Activated CD4-positive, alpha-beta T cell treated with anti-CD3 and anti-CD28 coated beads for 4 hours (primary cell): ENCODE measurements at places on chromosomes 6 and 20.

- DNase-seq: peak; percentile 26
These were observed 2.0 kb downstream of the SPAG4 start for GRCh38 chr20:35617397-35618262.

DNA sequence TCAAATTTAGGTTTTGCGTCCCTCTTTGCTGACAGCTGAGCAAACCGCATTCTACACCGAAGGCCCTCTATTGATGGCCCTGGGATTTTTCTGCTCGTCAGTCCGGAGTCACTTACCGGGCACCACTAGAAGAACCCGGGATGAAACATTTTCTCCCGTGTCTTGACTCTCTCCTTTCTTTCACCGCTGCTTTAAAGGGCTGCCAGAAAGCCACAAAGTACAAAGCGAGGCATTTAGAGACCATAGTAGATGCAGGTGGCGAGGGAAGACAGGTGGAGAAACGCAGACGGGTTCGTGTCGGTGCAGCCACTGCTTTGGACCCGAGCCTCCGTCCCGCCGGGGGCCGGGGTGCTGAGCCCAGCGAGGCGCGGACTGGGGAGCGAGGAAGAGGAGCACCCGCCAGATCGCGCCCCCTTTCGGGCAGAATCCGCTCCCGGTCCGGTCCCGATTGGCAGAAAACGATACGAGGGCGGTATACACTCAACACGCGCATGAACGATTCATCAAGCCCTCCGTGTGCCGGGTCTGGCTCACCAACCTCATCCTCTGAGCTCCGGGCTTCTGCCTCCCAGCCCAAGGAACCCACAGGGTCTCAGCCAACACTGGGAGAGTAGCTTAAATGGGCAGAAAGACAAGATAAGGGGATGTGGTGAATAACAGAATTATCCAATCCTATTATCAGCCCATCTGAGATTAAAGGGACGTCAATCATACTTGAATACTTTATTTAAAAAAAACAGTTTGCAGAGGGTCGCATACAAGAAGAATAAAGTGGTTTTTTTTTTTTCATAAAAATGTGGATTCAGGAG is 84.9 kb downstream of the TRIM27 start:
- peak; percentile 85 for DNase-seq

DNA sequence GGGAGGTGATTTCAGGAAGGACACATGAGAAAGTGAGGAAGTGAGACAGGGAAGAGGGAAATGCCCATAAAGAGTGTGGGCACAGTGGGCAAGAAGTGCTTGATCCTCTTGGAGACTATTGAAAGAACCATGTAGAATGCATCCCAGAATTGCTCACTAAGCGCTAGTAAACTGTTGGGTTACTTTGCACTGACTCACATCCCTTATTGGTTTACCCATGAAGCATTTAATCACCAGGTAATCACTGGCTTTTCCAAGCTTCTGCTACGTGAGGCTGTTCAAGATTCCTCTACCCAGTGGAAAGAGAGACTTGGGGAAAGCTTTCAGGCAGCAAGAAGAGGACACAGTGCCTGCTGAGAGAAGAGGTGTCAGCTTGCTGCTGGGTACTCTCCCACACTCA is 410.0 kb upstream of the JAG1 start:
- no peak for DNase-seq

DNA sequence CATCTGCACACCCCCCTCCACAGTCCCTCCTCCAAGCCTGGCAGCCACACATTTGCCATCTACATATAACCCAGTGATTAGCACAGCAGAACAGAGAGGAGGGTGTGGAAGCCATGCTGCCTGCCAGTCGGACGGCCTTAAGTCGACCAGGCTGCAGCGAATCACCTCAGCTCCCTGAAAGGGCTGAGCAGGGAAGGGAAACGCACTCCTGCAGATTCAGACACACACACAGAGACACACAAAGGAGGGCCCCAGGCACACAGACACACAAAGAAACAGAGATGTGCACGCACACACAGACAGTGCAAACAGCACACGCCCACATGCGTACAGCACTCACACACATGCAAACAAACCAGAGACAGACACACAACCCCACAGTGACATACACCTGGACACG is 11.2 kb upstream of the SIRPA start:
- DNase-seq: no peak

GRCh38 chr6:6661684-6662083 is 73.2 kb downstream of the LY86 start:
- DNase-seq: no peak

DNA sequence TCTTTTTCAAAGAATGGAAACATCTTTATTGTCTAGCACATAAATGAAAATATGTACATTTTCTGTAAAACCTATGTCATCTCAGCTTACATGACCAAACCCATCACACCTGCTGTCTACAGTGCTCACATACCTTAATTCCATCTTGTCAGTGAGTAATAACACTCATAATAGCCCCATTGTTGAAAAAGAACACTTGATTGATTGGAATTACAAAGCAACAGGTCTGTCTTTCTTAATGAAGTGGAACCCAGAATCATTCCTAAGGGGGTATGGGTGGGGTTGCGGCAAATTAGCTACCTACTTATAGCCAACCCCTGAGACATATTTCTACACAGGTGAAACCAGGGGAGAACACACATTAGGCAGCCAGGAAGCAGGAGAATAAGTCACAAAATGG is 20.2 kb downstream of the ADGRF4 start:
- no peak for DNase-seq

DNA sequence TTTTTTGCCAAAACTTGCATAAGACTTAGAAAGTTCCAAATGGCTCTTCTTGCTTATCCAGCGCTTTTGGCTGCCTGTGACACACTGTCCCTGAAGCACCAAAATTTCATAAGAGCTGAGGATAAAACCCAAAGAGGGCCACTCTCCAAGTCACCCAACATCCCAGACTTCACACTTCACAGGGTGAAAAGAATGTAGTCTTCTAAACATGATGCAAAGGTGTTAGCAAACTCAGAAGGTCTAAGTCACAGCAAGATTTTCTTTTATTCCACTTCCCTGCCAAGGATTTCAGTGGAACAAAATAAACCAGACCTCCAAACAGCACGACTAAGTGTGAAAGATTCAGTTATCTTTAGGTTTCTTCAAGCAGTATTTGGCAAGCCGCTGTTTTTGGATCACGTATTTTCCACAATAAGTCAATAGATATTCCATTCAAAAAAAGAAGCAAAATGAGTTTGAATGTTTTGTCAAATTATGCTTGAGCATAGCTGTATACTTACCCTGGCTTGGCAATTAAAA is 44.6 kb upstream of the CD93 start:
- DNase-seq: no peak

DNA sequence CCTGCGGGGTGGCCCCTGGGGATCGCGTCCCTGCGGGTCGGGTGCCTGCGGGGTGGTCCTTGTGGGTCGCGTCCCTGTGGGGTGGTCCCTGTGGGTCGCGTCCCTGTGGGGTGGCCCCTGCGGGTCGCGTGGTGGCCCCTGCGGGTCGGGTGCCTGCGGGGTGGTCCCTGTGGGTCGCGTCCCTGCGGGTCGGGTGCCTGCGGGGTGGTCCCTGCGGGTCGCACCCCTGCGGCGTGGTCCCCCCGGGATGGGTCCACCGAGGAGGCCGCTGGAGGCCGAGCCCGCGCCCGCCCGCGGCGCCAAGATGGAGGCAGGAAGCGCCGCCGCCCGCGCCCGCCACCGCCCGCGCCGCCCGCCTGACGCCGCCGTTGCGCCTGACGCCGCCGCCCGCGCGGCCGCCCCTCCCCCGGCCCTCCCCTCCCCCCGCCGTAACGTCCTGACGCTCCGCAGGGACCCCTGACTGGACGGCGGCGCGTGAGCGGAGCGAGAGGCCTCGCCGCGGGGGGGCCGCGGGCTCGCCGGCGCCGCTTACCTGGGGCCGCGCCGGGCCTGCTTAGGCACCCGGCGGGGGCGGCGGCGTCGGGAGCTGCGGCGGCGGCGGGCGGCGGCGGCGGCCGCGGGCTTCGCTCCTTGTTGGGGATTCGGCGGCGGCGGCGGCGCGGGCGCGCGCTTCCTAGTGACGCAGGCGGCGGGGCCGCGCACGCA is at the start of gene GMEB2:
TSS of gene GMEB2 (minus strand) at position 678 of the 705 bp plus-strand sequence. CDS start 7,704 bp downstream, outside the sequence.
- DNase-seq: peak; percentile 67

DNA sequence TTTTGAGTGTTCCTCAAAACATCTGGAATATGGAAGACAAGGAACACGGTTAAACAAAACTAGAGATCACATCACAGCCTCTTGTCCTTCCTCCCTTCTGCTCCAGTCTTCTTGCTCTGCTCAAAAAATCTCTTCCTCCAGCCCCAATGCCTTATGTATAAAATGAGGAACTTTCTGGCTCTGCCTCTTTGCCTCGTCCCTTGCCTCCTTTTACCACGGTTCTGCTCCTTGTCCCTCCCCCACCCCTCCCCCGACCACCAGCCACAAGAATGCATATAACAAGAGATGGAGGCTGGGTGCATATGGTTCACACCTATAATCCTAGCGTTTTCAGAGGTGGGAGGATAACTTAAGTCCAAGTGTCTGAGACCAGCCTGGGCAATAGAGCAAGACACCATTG is 43.6 kb downstream of the PLAGL2 start:
- no peak for DNase-seq

GRCh38 chr6:150925976-150926375 is 60.5 kb downstream of the MTHFD1L start:
- no peak for DNase-seq
